Temporal lobe (tissue), 4 donors: ENCODE measurements at places on chromosomes 11 and 22. TPM values are rescaled to one million over a fixed set of nuclear protein-coding genes. Genes with fewer than 3 reads are reported as not detected.

The OR51B4 gene
- not detected for total RNA-seq

The ALX4 gene
- 0.98 TPM for total RNA-seq

The THAP12 gene
- total RNA-seq: 51.6 TPM

The GNAZ gene
- 124 TPM for total RNA-seq

The CCDC87 gene
- 0.25 TPM for total RNA-seq

The CFAP300 gene
- 2.2 TPM for total RNA-seq

The FAM227A gene
- 4.9 TPM for total RNA-seq

The DSCAML1 gene
- 9.1 TPM for total RNA-seq

The ACR gene
- total RNA-seq: not detected

The SSTR3 gene
- under 0.01 TPM for total RNA-seq

The ZBTB16 gene
- 8.4 TPM for total RNA-seq

The DAGLA gene
- 7.4 TPM for total RNA-seq

The TRPC6 gene
- total RNA-seq: 4.2 TPM

The RAPSN gene
- total RNA-seq: not detected

The BCO2 gene
- 2.2 TPM for total RNA-seq

The PIWIL4 gene
- 5.9 TPM for total RNA-seq

The ALDH3B2 gene
- under 0.01 TPM for total RNA-seq

The E2F8 gene
- total RNA-seq: 0.49 TPM

The LRRN4CL gene
- total RNA-seq: 0.25 TPM

The COX8A gene
- total RNA-seq: 208 TPM

The C22orf15 gene
- 0.25 TPM for total RNA-seq

The SPDYC gene
- not detected for total RNA-seq

The DBX1 gene
- total RNA-seq: not detected

The TRPM5 gene
- total RNA-seq: not detected

The SOX6 gene
- total RNA-seq: 23.6 TPM

The ZP1 gene
- total RNA-seq: not detected

The USP28 gene
- total RNA-seq: 19.7 TPM

The C11orf91 gene
- total RNA-seq: not detected

The APOC3 gene
- not detected for total RNA-seq

The MS4A12 gene
- total RNA-seq: not detected

The NDUFV1 gene
- 184 TPM for total RNA-seq

The TEAD1 gene
- total RNA-seq: 22.1 TPM

The CNTN5 gene
- 6.9 TPM for total RNA-seq

The SHANK3 gene
- total RNA-seq: 5.9 TPM

The KCNK4 gene
- 1.5 TPM for total RNA-seq

The SLC22A25 gene
- total RNA-seq: under 0.01 TPM

The PGA4 gene
- total RNA-seq: 0.74 TPM

The MMP11 gene
- total RNA-seq: 12.8 TPM

The CECR2 gene
- 5.4 TPM for total RNA-seq

The RAG1 gene
- 0.25 TPM for total RNA-seq

The GLYATL1 gene
- total RNA-seq: 0.49 TPM

The SCGB1A1 gene
- not detected for total RNA-seq

The ANGPTL5 gene
- total RNA-seq: 0.25 TPM

The OR51I1 gene
- not detected for total RNA-seq

The LMF2 gene
- 11.6 TPM for total RNA-seq

The MOV10L1 gene
- 2.5 TPM for total RNA-seq

The OR6A2 gene
- 0.49 TPM for total RNA-seq

The EXPH5 gene
- total RNA-seq: 0.49 TPM

The PITPNM1 gene
- total RNA-seq: 35.7 TPM

The DNAJB7 gene
- not detected for total RNA-seq

The SUN2 gene
- total RNA-seq: 77.9 TPM
